ENCODE measurements at places on chromosomes 6 and 20.
A peak's percentile ranks its signal among the peaks of the same experiment; 100 is the strongest.

DNA sequence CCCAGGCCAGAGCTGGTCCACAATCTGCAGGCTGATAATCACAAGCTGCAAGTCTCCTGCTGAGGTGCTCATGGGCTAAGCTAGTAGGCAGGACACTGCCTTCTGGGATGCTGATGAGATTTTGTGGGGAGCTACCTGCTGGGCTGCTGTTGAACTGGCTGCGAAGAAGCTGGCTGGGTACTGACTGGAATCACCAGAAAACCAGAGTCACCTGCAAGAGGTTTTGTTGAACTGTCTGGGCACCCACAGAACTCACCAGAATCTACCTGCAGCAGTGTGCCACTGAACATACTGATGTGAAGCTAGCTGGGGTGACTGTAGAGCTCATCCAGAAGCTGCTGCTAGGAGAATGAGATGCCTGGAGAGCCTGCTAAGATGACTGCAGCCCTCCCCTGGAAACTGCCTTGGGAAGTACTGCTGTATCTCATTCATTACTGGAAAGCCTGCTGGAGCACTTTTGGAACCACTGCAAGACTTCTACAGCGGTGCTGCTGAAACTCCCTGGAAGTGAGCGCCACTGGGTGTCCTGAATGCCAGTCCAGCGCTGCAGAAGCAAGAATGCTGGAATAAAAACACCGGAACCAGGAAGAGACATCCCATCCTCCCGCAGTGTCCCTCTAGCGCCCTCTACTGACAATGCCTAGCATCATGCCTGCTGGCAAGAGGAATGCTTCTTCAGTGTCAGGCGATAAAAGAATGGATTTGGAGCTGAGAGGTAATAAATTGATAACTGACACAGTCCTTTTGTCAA lies 64.9 kb upstream of the ARHGAP18 start:
- DNase-seq: peak; percentile 34

DNA sequence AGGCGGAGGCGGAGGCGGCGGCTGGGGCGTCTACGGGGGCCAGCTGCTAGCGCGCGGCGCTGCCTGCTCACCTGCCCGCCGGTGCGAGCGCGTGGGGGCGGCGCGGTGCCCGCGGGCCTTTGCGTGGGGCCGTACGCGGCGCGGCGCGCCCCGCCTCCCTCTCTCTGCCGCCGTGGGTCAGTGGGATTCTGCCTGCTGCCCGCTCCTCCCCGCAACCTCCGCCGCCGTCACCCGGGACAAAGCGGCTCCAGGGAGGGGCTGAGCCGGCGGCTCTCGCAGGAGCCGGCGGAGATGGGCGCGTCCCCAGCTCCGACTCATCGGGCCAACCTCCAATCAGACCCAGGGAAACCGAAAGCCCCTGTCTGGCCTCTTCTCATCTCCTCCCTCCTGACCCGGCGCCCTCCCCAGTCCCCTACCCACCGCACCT lies at the start of gene RCAN2:
RCAN2 (minus strand) TSS at position 249 of the 427 bp plus-strand sequence.
- DNase-seq: peak; percentile 25

DNA sequence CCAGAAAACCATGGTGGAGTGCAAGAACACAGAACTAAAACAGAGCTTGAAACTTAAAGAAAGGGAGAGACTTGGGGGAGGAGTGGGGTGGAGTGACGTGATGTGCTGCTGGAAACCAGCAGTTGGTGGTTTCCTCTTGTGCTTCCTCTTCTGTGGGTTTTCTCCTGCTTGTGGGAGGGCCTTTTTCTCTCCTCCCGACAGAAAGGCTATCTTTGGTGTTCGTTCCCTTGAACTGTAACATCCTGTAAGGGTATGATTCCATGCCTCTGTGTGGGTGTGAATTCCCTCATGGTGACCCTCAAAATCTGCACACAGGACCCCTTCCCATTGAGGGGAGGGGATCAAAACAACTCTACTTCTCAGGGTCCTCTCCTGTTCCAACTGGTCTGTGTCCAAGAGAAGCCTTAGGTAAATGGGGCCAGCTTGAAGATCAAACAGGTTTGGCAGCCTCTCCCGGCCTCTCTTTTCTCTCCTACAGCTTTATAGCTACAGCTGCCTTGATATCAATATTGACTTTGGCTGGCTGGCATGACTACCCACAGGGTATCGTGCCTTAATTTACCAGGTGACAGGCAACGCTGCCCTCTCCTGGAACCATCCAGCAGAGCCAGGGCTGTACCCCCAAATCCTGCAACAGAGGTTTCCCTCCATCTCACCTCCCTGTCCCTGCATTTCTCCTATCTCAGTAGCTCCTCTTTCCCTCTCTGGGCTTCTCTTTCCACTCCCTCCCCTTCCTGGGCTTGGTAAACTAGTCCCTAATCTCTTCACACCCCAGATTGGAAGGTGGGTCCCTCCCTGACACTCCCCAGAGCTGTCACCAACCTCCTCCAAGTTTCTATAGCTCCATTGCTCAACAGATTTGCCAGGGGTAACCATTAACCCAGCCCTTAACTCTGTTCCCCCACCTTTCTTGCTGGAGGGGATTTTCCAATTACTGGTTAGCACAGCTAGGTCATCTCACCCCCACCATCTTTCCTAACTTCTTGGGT lies 1.5 kb upstream of the MSH5 start:
- no peak for DNase-seq

GRCh38 chr20:47164140-47164539 lies 192.4 kb downstream of the ZMYND8 start:
- peak; percentile 73 for DNase-seq

DNA sequence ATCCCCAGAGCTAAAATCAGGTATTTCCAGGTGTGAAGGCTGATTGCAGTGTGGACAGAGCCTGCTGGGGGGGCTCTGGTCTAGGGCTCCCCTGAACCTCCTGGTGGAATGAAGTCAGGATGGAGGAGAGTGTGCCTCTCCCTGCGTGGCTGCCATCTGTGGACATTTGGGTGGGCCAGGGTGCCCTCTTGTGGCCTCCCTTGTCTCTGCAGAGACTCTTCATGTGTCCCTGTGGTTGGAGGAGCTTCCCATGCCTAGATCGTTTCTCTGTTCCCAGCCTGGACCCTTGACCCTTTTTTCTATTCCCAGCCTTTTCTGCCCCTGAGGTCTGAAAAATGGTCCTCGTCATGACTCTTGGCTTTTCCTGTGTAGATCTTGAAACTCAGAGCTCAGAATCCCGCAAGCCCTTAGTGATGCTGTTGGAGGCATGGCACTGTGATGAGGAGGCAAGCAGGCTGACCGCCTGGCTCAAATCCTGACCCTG lies 9.9 kb upstream of the PSMF1 start:
- DNase-seq: no peak

DNA sequence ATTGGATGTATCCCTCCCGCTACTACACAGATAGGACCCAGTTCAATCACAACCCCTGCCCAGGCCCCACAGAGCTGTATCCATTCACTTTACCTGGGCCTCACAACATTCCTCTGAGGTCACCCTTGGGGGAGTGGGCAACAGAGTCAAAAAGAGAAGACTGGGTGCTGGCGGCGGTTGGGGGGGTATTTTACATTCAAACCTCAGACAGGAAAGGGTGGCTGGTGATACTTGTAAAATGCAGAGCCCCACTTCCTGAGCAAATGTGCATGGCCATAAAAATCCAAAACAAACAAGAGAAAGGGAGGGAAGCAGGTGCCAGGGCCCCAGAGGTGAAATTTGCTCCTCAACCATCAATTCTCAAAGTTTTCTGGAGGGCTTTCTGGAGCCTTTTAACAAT lies 3.5 kb downstream of the LRFN2 start:
- DNase-seq: no peak

DNA sequence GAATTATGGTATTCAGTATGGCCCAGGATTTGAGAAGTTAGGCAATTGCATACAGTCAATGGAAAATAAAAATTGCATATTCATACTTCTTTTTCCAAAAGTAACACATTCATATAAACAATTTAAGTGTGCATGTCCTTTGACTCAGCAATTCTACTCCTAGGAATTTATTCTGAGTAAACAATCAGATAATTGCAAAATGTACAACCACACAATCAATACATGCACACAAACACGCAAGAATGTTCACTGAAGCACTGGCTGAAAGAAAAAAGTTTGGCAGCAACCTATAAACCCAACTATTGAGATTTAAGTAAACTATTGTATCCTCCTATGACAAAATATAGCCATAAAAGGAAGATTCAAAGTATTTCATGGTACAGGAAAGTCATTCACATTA lies 1.6 kb downstream of the CYP39A1 start:
- DNase-seq: no peak

- DNase-seq: no peak
These were observed 71.1 kb downstream of the KCNB1 start for GRCh38 chr20:49411221-49411925.

- DNase-seq: no peak
These were observed 64.0 kb downstream of the THBS2 start for GRCh38 chr6:169189686-169190085.

DNA sequence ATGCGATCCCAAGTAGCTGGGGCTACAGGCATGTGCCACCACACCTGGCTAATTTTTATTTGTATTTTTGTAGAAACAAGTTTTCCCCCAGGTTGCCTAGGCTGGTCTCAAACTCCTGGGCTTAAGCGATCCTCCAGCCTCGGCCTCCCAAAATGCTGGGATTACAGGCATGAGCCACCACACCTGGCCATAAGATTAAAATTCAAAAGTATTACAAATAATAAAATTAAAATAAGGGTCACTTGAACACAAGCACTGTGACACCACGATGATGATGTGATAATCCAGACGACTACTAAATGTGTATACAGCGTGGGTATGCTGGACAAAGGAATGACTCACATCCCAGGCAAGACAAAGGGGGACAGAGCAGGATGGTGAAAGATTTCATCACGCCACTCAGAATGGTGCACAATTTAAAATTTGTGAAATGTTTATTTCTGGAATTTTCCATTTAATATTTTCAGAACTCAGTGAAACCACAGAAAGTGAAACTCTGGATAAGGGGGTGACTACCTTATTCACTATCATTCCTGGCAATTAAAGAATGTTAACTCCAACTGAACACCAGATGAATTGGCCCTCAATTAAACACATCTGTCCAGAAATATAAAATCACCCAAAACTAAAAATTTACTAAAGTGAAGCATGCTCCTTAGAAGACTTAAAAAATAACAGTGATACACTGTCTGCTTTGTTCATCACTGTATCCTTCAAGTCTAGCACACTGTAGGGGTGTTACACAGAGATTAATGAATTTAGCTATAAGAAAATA lies 13.1 kb downstream of the B4GALT5 start:
- no peak for DNase-seq

- DNase-seq: no peak
These were observed 4.6 kb downstream of the NELFCD start for GRCh38 chr20:58985656-58986055.

DNA sequence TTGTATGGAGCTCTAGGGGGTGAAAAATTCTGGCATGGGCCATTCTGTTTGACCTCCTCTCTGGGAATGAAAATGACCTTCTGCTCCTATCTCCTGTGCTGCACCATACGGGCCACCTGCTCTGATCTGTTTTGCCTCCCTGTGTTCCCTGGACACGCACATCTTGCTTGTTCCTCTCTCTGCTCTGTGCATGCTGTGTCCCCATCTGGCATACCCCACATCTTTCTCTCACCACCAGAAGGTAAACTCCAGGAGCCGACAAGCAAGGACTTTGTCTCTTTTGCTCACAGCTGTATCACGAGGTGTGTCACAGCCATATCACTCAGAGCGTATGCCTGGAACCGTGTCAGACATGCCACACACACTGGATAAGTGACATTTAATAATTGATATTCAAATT lies 208.4 kb upstream of the DTNBP1 start:
- DNase-seq: no peak

DNA sequence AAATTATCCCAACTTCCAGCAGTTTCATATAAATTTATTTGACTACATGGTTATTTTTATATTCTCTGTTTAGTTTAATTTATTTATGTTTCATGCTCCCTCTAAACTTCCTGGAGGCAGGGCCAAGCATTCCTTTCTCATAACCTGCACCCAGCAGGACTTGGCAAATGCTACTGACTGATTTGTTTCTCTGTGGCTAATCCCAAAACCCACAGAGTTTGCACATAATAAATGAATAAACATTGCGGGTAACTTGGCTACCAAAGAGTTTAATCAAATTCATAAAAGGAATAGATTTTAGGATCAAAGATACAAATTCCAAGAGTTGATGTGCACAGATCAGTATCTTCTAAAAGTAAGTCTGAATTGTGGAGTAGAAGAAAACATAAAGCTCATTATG lies 239.5 kb downstream of the SLC35F1 start:
- no peak for DNase-seq

GRCh38 chr20:23305098-23305497 lies 45.5 kb upstream of the NXT1 start:
- DNase-seq: no peak
